ENCODE measurements at places on chromosomes 4 and X. TPM values are rescaled to one million over a fixed set of nuclear protein-coding genes. Genes with fewer than 3 reads are reported as not detected.

DNA sequence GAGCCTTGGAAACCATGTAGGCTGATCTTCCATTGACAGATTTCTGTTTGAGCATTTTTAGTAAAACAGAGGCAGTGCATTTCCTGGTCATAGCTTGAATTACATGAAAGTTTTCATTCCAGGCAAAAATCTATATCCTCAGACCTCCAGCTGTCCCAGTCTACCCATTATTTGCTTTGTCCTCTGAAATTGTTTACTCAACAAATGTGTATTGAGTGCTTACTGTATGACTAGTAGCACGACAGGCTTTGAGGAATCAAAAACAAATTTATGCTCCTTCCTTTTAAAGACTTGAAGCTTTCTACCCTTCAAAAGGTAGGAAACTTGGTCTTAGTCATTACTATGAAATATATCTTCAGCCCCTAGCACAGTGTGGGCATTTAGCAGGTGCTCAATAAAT is 307.9 kb upstream of the IGFBP7 start:
- no peak overlapping the region for H3K27ac ChIP-seq
- no peak overlapping the region for H3K4me3 ChIP-seq
- H3K36me3 ChIP-seq = no peaks in the 10 kb centered on the region
- peaks cover 8% of the 10 kb centered on the region for H3K4me1 ChIP-seq

- no peaks in the 10 kb centered on the region for H3K36me3 ChIP-seq
- H3K4me3 ChIP-seq = no peak overlapping the region
- no peaks in the 10 kb centered on the region for H3K27me3 ChIP-seq
- peak; percentile 51 for DNase-seq
- no peaks in the 10 kb centered on the region for H3K4me1 ChIP-seq
These were observed 28.5 kb downstream of the TBCK start for GRCh38 chr4:106287353-106287969.

GRCh38 chr4:98802770-98803198 is 126.1 kb downstream of the EIF4E start:
- H3K27me3 ChIP-seq = no peaks in the 10 kb centered on the region
- no peak overlapping the region for H3K27ac ChIP-seq
- no peak for DNase-seq

Gene DNAAF6
- total RNA-seq = not detected

Gene SEPSECS
- 7.5 TPM for total RNA-seq

Gene UGT2B11
- total RNA-seq = not detected

Gene RIBC1
- 1.2 TPM for total RNA-seq
